Hepatocyte (in vitro differentiated cells): ENCODE measurements at places on chromosomes 5 and 9. TPM values are rescaled to one million over a fixed set of nuclear protein-coding genes. Genes with fewer than 3 reads are reported as not detected.

BTNL8 gene
- total RNA-seq, result 19.1 and 22.0 TPM in 2 replicates

GRCh38 chr9:135348788-135349150 lies 130.8 kb upstream of the PPP1R26 start:
- no peak for DNase-seq

DNA sequence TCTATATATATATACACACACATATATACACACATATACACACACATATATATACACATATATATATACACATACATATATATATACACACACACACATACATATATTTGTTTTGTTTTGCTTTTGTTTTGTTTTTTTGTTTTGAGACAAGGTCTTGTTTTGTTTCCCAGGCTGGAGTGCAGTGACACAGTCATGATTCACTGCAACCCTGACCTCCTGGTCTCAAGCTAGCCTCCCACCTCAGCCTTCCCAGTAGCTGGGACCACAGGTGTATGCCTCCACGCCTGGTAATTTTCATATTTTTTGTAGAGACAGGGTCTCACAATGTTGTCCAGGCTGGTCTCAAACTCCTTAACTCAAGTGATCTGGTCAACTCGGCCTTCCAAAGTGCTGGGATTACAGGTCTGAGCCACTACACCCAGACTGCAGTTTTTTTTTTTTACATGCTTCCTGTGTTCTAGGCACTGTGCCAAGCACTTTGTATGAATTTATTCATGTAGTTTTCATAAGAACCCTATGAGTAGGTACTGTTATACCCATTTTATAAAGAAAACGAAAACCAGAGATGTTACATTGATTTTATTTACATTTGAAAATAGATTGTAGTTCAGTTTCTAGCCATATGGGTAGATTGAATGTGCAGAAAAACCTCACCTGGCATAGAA lies 120.7 kb downstream of the PBX3 start:
- DNase-seq, result no peak

- DNase-seq, result no peak
Observed at GRCh38 chr5:174991847-174992246, 267.5 kb downstream of the MSX2 start.

CD74 gene
- 51.1 and 57.2 TPM in 2 replicates for total RNA-seq

NXNL2 gene
- 0.57 and 0.84 TPM in 2 replicates for total RNA-seq

- peak; percentile 28 for DNase-seq
Observed at GRCh38 chr5:158175934-158176481, 317.1 kb upstream of the CLINT1 start.

ZDHHC12 gene
- 26.2 and 33.5 TPM in 2 replicates for total RNA-seq
